Dermis microvascular lymphatic vessel endothelial cell (primary cell): ENCODE measurements at places on chromosomes 5 and 9. TPM values are rescaled to one million over a fixed set of nuclear protein-coding genes. Genes with fewer than 3 reads are reported as not detected.
A peak's percentile ranks its signal among the peaks of the same experiment; 100 is the strongest.

EGR1 gene
- 0.90 and 3.7 TPM in 2 replicates for total RNA-seq

GRCh38 chr5:118228489-118228888 is 759.9 kb downstream of the DTWD2 start:
- no peak for DNase-seq

DNA sequence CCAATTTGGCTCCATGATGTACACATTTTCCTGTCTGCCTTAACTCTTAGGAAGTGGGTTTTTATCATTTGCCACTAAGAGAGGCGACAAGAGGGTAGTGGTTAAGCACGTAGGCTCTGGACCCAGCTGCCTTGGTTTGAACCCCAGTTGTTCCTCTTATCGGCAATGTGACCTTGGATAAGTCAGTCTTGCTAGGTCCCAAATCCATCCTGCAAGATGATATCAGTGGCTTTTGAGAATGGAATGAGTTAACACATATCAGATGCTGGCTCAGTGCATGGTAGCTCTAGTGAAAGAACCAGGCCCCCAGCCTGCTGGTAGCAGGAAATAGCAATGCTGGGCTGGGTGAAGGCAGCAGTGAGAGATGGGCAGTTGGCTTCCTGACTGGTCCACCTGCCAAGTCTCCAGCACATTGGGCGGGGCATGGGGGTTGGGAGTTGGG is 72.5 kb downstream of the STK10 start:
- DNase-seq = peak; percentile 29

PCSK5 gene
- 1.0 and 1.5 TPM in 2 replicates for total RNA-seq

DNA sequence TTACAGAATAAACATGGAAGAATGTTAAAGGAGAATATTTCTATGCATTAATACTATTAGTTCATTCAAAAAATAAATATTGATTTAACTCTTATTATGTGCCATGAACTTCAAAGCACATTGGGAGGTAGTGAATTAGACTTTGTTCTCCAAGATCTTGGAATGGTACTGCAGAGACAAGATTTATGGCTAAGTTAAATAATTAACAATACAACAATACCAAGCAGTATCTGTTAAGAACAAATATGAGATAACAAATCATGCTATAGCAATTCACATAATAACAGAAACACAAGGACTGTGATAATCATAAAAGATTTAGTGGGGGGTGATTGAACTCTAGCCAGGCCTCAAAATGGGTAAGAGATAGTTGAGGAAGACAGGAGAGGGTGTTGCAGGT is 11.6 kb downstream of the NMUR2 start:
- no peak for DNase-seq

DNA sequence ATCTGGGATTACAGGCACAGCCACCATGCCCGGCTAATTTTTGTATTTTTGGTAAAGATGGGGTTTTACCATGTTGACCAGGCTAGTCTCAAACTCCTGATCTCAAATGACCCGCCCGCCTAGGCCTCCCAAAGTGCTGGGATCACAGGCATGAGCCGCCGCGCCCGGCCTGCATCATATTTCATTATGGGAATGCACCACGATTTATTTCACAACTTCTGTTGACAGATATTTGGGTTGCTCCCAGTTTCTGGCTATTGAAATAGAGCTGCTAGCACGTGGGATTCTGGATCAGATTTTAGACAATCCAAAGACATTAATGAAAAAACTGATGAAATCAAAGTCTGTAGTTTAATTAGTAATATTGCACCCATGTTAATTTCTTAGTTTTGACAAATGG is 48.4 kb upstream of the FUBP3 start:
- no peak for DNase-seq

DNA sequence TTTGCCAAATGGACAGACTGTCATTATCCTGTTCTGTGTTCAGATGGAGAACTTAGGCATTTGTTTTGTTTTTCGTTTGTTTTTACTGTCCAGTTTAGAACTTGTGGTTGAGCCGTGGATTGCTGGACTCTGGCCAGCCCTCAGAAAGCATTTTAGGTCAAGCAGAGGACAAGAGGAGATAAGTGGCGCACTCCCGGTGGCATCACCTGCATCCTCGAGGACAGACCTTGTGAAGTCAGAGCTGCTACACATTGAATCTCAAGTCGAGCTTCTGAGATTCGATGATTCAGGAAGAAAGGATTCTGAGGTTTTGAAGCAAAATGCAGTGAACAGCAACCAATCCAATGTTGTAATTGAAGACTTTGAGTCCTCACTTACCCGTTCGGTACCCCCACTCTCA is 8.9 kb downstream of the MTRR start:
- DNase-seq = no peak

CBY3 gene
- total RNA-seq = not detected in 2 replicates

DNA sequence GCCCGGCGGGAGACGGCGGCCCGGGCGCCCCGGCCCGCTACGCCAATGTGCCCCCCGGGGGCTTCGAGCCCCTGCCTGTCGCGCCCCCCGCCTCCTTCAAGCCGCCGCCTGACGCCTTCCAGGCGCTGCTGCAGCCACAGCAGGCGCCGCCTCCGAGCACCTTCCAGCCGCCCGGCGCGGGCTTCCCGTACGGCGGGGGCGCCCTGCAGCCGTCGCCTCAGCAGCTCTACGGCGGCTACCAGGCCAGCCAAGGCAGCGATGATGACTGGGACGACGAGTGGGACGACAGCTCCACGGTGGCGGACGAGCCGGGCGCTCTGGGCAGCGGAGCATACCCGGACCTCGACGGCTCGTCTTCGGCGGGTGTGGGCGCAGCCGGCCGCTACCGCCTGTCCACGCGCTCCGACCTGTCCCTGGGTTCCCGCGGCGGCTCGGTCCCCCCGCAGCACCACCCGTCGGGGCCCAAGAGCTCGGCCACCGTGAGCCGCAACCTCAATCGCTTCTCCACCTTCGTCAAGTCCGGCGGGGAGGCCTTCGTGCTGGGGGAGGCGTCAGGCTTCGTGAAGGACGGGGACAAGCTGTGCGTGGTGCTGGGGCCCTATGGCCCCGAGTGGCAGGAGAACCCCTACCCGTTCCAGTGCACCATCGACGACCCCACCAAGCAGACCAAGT is 723 bp downstream of the SNX18 start:
- peak; percentile 61 for DNase-seq

SH3GL2 gene
- under 0.01 TPM in 1 of 2 replicates, not detected in the other for total RNA-seq

- peak; percentile 35 for DNase-seq
These were observed 6.0 kb downstream of the PUM3 start for GRCh38 chr9:2837915-2838314.

- no peak for DNase-seq
These were observed 60.4 kb upstream of the RGMB start for GRCh38 chr5:98713027-98713426.

GRCh38 chr9:137126786-137127185 is 12.2 kb upstream of the GRIN1 start:
- DNase-seq = no peak

DNA sequence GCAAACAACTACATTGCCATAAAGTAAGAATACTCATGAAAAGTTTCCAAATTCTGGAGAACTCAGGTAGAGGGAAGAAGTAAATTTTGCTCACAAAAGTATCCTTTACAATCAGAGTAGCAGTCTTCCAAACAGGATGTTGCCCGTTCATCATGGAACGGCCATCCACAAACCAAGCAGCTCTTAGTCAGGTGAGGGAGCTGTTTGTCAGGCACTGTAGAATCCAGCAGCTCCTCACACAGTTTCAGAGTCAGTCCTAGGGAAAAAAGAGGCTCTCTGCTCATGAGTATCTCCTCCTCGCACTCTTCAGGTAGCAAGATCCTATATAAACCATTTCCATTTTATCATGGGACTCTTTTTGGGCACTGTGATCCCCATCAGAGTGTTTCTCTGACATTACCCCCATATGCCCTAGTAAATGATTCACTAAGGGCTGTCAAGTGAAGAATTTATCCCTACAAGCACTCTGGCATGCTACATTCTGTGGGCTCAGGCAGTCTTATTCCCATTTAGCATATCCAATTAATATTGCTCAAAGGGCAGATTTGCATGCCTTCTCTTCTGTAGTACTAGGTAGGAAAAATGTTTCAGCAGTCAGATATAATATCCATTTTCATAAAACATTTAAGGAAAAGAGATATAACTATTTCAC is 97.9 kb downstream of the WDR41 start:
- DNase-seq = no peak

CYSTM1 gene
- 11.3 and 16.3 TPM in 2 replicates for total RNA-seq

GRCh38 chr5:13944560-13945199 is at the start of gene DNAH5:
Gene DNAH5, minus strand, starts transcription at chr5:13944688. Its CDS starts 250 bp downstream, at chr5:13944438.
- DNase-seq = no peak

DNA sequence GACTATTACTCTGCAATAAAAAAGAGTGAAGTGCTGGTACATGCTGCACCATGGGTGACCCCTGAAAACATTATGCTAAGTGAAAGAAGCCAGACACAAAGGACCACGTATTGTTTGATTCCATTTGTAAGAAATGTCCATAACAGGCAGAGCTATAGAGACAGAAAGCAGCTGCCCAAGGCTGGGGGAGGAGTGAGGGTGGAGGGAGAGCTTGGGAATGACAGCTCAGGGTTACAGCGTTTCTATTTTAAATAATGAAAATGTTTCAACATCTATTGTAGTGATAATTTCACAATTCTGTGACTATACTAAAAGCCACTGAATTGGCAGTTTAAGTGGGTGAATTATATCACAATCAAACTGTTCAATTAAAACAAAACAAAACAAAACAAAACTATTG is 81.7 kb downstream of the MYO10 start:
- no peak for DNase-seq

DNA sequence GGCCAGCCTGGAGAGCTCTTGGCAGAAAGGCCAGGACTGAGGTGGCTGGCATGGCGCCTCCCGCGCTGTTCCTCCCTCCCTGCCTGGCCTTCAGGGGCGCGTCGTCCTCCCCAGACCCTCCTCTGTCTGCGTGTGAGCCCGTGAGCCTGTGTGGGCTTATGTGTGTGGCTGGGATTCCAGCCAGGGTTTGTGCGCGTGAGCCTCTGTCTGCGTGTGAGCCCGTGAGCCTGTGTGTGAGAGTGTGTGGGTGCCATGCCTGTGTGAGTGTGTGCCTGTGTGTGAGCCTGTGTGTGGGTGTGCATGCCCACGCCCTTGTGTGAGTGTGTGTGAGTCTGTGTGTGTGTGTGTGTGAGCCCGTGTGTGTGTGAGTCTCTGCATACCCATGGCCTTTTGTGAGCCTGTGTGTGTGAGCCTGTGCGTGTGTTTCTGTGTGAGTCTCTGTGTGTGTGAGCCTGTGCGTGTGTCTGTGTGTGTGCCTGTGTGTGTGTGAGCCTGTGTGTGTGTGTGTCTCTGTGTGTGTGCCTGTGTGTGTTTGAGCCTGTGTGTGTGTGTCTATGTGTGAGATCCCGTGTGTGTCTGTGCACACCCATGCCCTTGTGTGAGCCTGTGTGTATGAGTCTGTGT is 13.0 kb downstream of the RXRA start:
- peak; percentile 37 for DNase-seq

DNA sequence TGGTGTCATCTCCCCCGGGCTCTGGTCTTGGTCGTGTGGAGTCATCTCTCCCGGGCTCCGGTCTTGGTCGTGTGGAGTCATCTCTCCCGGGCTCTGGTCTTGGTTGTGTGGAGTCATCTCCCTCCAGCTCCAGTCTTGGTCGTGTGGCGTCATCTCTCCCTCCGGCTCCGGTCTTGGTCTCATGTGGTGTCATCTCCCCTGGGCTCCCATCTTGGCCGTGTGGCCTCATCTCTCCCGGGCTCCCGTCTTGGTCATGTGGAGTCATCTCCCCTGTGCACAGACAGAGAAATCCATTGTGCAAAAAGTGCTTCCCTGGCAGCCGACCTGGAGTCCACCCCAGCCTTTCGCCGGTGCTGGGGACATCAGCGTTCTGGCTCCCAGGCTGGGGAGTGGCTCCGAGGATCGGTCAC is 91.1 kb upstream of the CACNA1B start:
- DNase-seq = no peak

DNA sequence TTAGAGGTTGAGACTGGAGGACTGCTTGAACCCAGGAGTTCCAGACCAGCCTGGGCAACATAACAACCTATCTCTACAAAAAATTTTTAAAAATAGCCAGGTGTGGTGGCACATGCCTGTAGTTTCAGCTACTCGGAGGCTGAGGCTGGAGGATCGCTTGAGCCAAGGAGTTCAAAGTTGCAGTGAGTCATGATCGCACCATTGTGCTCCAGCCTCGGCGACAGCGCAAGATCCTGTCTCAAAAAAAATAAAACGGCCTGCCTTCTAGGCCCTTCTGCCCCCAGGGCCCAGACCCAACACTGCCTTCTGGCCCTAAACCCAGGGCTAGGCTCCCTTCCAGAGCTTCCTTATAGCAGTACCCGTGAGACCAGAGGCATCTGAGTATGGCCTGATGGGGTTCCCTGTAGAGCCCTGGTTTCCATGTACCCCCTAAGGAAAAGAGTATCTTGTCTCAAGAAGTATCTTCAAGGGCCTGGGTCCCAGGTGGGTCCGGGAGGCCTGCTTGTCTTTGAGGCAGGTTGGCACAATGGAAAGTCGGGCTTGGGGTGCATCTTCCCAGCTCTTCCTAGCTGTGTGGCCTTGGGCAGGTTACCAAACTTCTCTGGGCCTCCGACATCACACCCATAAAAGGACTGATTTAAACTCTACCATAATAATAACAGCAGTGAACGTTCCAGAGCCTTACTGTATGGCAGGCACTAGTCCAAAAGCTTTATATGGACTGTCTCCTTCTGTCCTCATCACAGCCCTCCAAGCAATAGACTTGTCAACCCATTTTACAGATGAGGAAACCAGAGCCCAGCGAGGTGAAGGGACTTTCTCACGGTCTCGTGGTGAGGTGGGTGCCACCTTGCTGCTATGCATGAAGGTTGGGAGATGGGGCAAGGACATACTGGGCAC is 9.6 kb downstream of the LRRC8A start:
- DNase-seq = peak; percentile 44
